ENCODE measurements at places on chromosomes 12 and 14. TPM values are rescaled to one million over a fixed set of nuclear protein-coding genes. Genes with fewer than 3 reads are reported as not detected.

The TNFAIP2 gene
- total RNA-seq, result 21.2 TPM

The OR6C2 gene
- not detected for total RNA-seq

The MOAP1 gene
- total RNA-seq, result 65.3 TPM

The STON2 gene
- 12.2 TPM for total RNA-seq

The KRT78 gene
- total RNA-seq, result not detected

The CLEC4D gene
- total RNA-seq, result not detected

The B3GNT4 gene
- 0.55 TPM for total RNA-seq

The MIA2 gene
- 18.1 TPM for total RNA-seq

The CSAD gene
- 19.6 TPM for total RNA-seq

The ASB2 gene
- 117 TPM for total RNA-seq

The OR6C74 gene
- not detected for total RNA-seq

The FITM1 gene
- total RNA-seq, result not detected

All from sigmoid colon (tissue), 7 donors.